RWPE1 (cell line): ENCODE measurements at places on chromosomes 12 and 14.

DNA sequence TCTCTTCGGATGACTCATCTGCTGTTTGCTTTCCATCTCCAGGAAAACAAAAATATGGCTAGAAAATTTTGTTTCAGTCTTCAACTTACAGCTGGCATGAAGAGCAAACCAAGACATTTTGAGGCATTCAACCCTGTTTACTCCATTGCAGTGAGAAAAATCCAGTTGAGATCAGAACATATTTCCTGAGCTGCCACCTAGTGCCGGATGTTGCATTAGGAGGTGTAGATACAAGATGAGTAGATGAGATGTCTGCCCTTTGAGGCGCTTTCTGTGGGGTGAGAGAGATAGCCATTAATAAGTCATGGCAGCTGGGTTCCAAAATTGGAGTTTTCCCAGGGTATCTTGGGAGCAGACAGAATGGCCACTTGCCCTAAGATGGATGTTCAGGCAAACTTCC is 171.1 kb downstream of the PRKCH start:
- DNase-seq: no peak

- DNase-seq: no peak
Observed at GRCh38 chr12:2835691-2836403, 1.0 kb upstream of the NRIP2 start.

- no peak for DNase-seq
Observed at GRCh38 chr12:65924716-65925115, 100.4 kb downstream of the HMGA2 start.

DNA sequence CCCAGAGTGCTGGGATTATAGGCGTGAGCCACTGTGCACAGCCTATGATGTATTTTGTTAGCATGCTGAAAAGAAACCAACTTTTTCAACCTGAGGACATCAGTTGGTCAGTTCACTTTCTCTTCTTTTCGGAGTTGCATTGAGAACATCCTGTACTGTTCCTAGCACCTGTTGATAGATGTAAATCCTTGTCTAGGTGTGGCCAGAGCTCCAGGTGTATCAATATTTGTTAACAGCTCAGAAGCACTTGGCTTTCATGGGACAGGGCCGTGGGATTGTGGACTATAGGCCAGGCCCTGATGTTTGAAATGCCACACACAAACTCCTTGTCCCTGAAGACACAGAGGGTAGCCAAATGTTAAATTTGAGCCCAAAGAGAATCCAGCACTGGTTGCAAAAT is 14.9 kb downstream of the HCAR2 start:
- DNase-seq: no peak

- DNase-seq: no peak
Observed at GRCh38 chr12:3607039-3607720, 116.2 kb downstream of the PRMT8 start.

DNA sequence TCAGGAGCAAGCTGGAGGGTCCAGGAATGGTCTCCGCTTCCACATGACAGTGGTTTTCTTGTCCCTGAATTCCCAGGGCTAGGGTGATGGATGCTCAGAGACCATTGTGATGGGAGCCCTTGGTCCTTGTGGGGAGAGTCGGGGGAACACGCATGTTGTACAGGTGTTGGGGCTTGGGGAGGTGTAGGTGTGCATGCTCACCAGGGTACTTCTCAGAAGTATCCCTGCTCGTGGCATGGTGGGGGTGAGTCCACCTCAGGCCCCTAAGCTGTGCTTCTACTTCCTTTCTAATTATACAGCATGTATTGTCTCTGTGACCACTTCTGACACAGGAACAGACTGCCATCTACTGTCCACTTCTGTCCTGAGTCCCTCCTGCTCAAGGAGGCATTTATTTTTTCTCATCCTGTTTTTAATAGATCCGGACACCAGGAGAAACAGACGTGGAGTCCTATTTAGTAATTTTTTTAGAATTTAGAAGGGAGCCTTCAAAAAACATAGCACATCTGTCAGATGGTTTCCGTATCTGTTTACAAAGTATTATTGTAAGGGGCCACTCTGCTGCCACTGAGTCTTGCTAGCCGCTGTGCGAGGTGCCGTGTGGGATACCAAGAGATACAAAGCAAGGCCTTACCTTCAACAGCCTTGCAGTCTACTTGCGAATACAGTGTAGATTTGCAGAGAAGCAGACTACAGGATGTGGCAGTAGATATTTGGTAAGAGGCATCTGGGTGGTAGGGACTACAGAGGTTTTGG is 10.5 kb downstream of the NTF3 start:
- peak; percentile 27 for DNase-seq

DNA sequence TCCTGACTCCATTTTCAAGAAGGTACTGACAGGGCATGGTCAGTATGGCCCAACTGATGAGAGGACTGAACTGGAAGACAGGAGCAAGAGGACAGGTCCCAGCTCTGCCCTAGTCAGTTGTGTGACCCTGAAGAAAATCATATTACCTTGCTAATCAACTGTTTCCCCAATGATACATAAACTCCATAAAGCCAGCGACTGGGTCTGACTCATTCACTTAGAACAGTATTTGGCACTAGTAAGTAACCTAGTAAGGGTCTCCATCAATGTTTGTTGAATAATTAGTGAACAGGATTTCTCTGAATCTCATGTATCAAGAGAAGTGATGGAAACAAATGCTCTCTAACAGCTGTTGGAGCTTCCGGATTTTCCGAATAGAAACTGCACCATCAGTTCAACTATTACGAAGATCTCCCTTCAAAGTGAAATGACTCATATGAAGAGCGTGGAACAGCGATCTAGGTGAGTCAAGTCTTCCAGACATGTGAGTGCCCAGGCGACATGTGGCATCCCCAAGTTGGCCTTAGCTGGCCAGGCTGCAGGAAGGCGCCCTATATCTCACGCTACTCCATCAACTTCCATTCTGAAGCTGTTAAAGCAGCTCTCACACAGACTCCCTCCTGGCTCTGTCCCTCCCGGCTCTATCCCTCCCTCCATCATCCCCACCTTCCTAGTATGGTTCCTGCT is 94.5 kb downstream of the TTC7B start:
- DNase-seq: peak; percentile 25

GRCh38 chr12:118219772-118220171 is 83.8 kb downstream of the PEBP1 start:
- DNase-seq: no peak

GRCh38 chr14:23384364-23385080 is 7.7 kb downstream of the CMTM5 start:
- DNase-seq: no peak

DNA sequence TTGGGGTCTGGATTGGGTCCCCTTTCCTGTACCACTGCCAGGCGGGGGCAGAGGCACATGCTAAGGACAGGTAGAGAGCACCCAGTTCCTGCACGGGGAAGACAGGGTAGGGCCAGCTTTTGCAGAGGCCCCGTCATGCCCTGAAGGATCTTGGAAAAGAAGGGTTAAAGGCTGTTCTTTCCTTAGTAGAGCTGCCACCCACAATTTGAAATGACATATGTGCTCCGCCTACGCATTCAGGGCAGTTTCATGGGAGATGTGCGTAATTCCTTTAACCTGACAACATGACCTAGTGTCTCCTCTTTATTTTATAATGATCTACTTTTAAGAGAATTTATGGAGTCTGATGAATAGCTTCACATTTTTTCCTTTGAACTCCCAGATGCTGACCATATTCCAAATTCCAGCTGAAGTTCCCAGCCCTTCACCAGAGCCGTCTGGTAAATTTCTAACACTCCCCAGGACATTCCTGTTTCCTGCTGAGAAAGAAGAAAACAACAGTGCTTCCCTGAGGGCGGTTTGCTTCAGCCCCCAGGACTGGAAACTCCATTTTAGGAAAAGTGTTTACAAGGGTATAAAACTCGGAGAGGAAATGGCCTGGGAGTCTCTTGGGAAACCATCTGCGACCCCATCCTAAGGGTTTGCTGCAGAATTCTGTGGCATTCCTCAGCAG is 58.9 kb upstream of the PLEKHG3 start:
- no peak for DNase-seq

GRCh38 chr12:89185181-89185580 is 167.1 kb downstream of the DUSP6 start:
- no peak for DNase-seq

DNA sequence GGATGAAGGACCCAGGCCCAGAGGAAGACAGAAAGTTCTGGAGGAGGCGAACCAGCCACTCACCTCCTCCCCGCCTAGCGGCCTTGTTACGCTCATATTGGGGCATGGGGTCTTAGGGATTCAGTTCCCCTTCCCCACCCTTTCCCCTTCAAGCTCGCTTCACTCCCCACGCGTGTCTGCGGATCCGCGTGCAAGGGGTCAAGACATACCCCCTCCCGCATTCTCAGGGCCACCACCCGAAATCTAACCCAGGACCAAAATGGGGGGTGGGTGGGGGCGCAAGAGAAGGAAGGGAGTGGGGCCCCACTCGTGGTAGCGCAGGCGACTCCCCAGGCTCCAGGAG is 584 bp upstream of the RFX4 start:
- DNase-seq: no peak

- peak; percentile 63 for DNase-seq
Observed at GRCh38 chr12:85575120-85576096, 260.8 kb downstream of the RASSF9 start.

DNA sequence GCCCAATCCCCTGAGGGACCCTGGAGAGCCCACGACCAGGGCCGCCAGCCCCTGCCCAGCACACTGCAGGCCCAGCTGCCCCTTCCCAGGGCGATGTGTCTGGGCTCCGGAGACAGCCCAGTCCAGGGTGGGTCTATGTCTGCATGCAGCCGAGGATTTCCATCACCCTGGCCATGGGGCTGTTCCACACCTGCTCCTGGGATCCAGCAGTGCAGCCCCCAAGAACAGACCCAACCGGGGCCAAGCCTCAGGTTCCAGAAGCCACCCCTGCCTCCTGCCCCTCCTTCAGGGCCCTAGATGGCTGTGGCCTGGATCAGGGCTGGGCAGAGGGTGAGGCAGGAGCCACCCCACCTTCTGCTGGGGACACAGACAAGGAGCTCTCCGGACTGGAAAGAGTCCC is 11.5 kb downstream of the C14orf180 start:
- DNase-seq: no peak

GRCh38 chr14:102979406-102979805 is 56.9 kb downstream of the AMN start:
- no peak for DNase-seq

GRCh38 chr14:100325231-100325632 is 2.1 kb downstream of the SLC25A47 start:
- DNase-seq: no peak

GRCh38 chr12:19572920-19573558 is 133.7 kb downstream of the AEBP2 start:
- peak; percentile 19 for DNase-seq
